Fibroblast of villous mesenchyme (primary cell): ENCODE measurements at places on chromosomes 16 and 17.
A peak's percentile ranks its signal among the peaks of the same experiment; 100 is the strongest.

- peak; percentile 61 for DNase-seq
Observed at GRCh38 chr16:2150418-2151187, 2.2 kb downstream of the RAB26 start.

DNA sequence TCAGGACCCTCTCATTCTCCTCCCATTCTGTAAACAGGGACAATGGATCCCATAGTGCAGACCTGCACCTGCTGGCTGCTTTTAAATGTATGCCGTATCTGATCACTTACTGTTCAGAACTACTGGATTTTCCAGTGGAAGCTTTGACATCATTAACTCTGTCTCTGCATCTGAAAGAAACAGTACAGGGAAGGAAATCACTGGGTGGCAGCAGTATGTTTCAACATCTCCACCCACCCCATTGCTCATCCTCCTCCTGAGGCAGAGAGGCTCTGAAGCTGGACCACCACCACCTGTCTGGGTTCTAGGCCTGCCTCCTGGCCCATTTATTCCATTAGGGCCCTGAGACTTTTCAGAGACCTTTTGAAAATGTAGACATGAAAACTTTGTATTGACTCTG is 2.6 kb downstream of the CCL15 start:
- no peak for DNase-seq

DNA sequence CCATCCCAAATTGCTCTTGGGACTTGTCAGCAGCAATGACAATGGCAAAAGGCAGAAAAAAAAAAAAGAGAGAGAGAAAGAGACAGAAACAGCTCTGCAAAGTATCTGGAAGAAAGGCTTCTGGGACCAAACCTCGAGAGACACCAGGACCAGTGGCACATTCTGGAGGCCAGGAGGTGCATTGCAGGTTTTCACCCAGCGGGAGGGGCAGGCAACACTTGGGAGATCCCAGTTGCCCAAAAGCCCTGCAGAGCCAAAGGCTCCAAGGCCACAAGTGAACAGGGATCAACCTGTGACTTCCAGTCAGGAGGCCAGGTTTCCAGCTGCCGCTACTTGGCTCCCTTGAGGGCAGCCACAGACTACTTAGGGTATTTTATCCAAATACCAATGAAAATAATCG is 110.8 kb upstream of the CDH5 start:
- no peak for DNase-seq

GRCh38 chr17:21528031-21528695 is 152.0 kb downstream of the KCNJ12 start:
- no peak for DNase-seq

GRCh38 chr17:36470499-36470898 is 16.0 kb upstream of the ZNHIT3 start:
- DNase-seq = no peak

DNA sequence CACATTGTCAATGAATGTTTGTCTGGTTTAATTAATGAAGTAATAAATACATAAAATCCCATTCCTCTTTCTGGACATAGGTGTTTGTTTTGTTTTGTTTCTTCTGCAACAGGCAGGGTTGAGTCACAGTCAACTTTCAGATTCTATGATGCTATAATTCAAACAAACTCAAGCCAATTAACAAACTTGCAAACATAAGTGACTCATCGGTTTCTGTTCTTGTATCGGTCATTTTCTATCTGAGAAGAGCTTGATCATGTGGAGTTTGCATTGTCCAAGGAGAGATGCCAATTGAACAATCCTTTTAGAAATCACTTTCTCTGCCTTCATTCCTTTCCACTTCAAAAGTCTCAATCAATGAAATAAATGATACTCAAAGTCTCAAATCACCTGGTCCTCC is 294.2 kb upstream of the C16orf82 start:
- peak; percentile 17 for DNase-seq

DNA sequence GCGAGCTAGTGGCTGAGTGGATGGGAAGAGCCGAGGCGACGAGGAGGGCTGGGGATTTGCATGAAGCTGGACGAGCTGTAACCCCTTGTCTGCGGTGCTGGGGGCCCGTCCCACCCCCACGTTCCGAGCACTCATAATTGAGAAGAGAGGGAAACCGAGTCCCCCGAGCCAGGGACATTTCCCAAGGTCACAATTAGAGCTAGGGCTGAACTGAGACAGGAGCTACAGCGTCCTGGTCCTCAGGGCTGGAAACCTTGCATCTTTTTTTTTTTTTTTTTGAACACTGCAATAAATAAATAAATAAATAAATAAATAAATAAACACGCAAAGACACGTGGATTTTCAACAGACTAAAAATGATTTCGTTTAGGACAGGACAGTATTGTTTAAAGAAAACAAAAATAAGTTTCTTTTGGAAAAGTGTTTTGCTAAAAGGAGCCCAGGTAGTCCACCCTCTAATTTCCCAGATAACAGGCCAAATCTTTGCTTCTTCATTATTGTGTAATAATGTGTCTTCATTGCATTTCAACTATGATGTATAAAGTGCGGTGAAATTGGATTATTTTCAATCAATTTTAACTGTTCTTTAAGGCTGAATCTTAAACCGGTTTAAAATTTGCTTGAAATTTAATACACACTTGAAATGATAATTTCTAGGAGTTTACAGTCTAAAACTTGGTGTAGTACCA is 992 bp downstream of the GDPD1 start:
- DNase-seq = no peak

- no peak for DNase-seq
Observed at GRCh38 chr17:12985431-12986293, 32.2 kb downstream of the ELAC2 start.

DNA sequence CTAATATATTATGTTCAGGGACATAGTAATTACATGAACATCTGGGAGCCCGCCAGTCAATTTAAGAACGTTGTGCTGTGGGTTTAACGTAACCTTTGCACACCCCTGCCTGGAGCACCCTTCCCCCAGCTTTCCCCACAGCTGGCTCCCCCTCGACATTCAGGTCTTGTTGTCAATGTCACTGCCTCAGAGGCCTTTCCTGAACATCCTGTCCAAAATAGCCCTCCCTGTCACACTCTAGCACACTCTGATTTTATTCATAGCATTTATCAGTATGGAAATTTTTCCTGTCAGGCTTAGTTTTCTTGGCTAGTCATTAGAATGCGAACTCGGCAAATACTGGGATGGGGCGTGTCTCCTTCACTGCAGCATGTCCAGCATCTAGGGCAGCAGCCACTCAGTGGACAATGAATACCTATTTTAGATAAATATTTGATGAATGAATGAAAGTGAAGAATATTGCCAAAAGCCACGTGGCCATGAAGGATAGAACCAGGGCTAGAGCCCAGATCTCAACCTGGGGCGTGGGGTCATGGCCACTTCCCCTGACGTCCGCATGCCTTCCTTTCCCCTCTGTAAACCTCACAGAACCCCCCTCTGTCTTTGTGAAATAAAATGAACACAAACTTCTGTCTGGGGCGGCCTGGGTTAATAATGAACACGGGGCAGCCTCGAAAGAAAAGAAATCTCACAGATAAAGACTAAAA is 10.5 kb downstream of the PIK3R6 start:
- no peak for DNase-seq

- DNase-seq = no peak
Observed at GRCh38 chr16:88432753-88433152, 20.3 kb upstream of the ZFPM1 start.

- no peak for DNase-seq
Observed at GRCh38 chr16:984736-985636, 3.4 kb downstream of the SOX8 start.

- peak; percentile 62 for DNase-seq
Observed at GRCh38 chr17:80187090-80187489, 17.3 kb downstream of the CARD14 start.

DNA sequence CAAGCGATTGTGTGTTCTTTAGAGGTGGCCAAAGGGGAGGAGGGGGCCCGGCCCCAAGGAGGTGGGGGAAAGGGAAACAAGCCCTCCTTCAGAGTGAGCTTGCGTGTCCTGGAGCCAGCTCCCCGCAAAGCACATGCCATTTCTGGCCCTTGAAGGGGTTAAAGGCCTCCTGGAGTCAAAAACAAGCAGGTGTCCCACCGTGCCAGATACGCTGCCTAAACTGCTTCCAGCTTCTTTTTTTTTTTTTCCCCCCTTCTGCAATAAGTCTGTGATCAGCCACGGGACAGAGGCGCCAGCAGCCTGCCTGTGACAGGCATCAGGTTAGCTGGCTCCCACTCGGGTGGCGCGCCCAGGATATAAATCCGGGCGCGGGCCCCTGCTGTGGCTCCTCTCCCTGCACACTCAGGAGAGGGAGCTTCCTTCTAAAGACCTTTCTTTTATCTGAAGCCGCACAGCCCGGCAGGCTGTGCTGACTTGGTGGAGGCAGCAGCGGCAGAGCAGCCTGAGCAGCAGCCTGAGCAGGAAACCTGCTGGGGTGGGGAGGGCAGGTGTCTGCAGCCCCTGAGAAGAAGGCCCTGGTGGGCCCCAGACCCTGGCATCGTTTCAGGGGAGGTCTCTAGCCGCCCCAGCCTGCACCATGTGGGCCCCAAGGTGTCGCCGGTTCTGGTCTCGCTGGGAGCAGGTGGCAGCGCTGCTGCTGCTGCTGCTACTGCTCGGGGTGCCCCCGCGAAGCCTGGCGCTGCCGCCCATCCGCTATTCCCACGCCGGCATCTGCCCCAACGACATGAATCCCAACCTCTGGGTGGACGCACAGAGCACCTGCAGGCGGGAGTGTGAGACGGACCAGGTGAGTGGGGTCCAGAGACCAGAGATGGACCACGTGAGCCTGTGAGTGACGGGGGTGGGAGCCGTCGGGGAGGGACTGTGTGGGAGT is at the start of gene WFIKKN2:
TSS of gene WFIKKN2 (plus strand) at position 286 of the 934 bp plus-strand sequence. CDS start at position 638, 352 bp downstream.
- DNase-seq = no peak

DNA sequence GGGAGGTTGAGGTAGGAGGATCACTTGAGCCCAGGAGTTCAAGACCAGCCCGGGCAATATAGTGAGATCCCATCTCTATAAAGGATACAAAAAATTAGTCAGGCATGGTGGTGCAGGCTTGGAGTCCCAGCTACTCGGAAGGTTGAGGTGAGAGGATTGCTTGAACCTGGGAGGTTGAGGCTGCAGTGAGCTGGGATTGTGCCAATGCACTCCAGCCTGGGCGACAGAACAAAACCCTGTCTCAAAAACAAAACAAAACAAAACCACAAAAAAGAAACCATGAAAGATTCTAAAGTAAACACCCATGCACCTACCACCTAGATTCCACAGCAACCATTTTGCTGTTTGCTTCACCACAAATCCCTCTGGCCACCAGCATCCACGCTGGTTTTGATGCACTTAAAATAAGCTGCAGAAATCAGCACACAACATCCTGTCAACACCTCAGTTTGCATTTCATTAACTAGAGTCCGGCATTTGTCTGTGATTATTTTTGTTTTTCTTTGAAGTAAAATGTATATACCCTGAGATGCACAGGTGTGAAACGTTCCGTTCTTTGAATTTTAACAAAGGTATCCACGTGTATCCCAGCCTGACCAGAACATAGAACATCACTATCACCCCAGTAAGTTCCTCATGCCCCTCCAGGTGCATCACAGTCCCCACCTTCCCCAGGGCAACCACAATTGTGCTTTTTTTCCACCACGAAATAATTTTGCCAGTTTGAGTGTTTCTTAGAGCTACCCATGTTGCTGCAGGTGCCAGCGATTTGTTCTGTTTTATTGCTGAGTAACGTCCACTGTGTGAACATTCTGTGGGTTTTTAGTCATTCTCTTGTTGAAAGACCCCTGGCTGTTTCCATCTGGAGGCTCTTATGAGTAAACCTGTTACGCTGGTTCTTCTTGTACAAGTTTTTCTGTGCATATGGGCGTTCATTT is 191.5 kb downstream of the SEC14L1 start:
- DNase-seq = peak; percentile 16

DNA sequence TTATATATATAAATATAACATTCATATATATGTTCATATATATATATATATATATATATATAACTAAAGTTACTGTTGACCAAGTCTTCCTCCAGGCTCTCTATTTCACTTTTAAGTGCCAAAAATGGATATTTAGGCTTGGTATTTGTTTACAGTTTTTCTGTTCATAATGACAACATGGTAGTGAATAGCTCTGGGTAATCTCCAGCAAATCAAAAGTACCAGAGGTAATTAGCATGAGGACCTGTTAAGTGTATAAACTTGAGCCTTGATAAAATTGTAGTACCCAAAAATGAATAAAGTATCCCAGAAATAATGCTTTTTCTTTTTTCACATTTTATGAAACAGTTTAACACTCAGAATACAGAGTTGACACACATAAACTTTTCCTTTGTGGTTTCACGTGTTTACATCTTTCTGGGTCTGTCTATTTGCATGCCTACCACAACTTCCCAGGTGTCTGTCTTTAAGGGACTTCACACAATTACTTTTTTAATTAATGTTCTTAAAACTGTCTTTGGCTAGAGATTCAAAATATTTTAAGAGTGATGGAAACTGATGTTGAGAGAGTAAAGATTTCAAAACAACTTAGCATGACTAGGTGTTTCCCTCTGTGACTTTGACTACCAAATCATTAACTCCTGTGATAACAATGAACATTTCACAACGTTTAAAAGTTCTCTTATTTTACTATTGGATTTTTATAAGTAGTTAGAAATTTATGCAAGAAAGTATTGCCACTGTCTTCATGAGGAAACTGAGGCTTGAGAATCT is 47.9 kb downstream of the RABEP1 start:
- DNase-seq = peak; percentile 57

GRCh38 chr17:83090444-83091256 is 11.2 kb downstream of the METRNL start:
- no peak for DNase-seq

GRCh38 chr17:9553181-9553580 is 22.4 kb downstream of the STX8 start:
- DNase-seq = no peak

- DNase-seq = peak; percentile 25
Observed at GRCh38 chr16:51637770-51638094, 486.7 kb upstream of the SALL1 start.

GRCh38 chr17:82838386-82839063 is 1.3 kb downstream of the ZNF750 start:
- peak; percentile 58 for DNase-seq

GRCh38 chr17:76038050-76038449 is 10.9 kb upstream of the EVPL start:
- no peak for DNase-seq

DNA sequence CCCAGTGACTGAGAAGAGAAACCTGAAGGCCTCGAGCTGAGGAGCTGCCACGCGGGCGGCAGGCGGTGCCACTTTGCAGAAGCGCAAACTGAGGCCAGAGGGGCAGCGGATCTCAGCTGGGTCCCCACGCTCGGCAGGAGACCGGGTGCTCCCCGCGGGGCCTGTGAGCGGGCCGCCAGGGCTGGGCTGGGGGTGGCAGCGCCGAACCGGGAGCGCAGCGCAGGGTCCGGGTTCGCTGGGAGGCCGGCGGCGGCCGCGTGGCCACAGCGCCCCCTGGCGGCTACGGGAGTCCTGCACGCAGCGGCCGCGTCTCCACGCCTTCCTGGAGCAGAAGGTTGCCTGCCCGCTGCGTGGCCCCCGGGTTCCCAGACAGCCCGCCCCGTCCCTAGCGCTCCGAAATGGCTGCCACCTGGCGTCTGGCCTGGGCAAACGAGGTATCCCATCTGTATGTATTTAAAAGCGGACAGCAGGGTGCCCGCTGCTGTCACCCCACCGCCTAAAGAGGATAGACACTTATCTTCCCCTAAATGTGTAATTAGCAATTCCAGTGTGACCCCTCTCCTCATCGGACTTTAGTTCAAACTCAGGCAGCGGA is 96.1 kb upstream of the CDH5 start:
- peak; percentile 58 for DNase-seq
